ENCODE measurements at places on chromosomes 1 and 21. TPM values are rescaled to one million over a fixed set of nuclear protein-coding genes. Genes with fewer than 3 reads are reported as not detected.

The AIRE gene
- total RNA-seq = 0.25 TPM

The PRRX1 gene
- 8.1 TPM for total RNA-seq

The FCAMR gene
- 1.8 TPM for total RNA-seq

The MROH7 gene
- 5.4 TPM for total RNA-seq

The GDAP2 gene
- 31.8 TPM for total RNA-seq

GRCh38 chr1:163331116-163331515 lies 9.4 kb downstream of the NUF2 start:
- DNase-seq = no peak

DNA sequence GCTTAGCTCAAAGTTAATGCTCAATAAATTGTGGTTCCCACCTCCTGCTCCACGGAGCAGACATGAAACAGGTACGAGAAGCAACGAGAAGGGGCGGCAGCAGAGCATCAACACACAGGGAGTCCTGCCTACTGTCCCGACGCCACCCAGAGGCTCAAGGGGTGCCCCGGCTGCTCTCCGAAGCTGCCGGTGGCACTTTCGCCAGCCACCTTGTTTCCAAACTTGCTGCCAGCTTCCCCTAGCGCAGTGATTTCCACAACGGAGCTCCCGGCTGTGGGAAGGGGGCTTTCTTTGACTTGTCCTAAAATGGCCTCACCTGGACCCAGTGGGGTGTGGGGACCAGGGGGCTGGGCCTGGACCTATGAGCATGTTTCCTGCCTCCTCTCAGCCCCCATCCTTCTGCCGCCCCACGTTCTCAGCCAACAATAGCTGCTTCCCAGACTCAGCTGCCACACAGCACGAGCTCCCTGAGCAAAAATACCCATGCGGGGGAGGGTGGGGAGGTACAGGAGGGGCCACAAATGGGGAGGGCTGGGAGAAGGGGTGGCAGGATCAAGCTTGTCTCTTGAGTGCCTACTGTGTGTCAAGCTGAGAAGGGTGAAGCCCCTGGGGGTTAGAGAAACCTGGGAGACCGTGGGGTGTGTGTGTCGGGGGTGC lies 35.6 kb upstream of the ECE1 start:
- DNase-seq = no peak

- no peak for DNase-seq
Measured at GRCh38 chr1:221067721-221068120, 188.5 kb downstream of the HLX start.

GRCh38 chr1:23217421-23218115 lies at the start of gene HTR1D:
TSS of gene HTR1D (minus strand) at chr1:23217502. CDS start at chr1:23194219, 23,283 bp downstream.
- DNase-seq = peak; percentile 36

DNA sequence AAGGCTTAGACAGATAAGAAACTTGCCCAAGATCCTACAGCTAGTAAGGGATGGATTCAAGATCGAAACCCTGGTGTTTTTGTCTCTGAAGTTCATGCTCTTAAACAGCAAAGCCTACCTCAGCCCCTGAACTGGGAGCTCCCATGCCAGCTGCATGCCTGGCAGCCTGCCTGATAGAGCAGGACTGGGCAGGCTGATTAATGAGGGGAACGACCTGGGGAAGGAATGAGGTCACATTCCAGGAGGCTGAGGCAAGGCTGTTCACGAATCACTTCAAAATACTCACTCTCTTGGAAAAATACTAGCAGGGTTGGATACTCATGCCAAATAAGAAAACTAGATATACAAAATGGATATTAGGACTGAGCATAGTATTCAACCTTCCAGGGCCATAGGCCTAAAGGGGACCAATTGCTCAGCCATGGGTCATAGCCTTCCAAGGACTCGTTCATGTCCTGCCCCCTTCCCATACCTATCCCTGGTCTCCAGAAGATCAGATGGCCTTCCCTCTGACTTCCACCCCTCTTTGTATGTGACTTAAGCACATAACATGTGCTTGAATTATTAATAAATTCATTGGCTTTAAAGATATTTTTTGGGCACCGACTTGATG lies 15.6 kb upstream of the TACSTD2 start:
- peak; percentile 80 for DNase-seq

DNA sequence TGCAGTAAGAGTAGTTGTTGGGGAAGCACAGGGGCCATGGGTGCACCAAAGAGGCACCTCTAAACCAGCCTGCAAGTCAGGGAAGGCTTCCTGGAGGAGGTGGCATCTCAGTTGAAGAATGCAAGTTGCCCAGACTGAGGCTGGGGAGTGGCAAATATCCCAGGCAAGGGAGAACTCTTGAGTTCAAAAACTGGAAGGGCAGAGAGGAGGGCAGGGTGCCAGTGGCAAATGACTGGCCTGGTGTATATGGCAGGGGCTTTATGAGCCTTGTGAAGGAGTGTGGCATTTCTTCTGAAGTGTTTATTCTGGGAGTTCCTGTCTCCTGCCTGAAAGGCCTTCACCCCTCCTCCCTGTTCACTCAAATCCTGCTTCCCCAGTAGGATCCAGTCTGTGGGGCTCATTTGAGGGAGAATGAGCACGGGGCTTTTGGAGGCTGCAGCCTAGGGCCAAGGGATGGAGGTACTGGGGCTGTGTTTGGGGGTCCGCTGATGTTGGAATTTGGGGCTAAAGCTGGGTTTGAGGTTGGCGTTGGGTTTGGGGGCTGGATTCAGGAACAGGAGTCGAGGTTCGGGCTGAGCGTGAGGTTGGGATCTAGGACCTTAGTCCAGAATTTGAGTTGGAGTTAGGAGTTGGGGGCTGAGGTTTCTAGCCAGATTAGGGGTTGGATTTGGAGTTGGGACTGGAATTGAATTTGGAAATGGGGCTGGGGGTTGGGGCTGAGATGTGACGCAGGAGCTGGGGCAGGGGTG lies at the start of gene TMEM125:
Gene TMEM125, plus strand, starts transcription at position 357 of the 749 bp plus-strand sequence. CDS start 2,740 bp downstream, outside the sequence.
- DNase-seq = no peak

DNA sequence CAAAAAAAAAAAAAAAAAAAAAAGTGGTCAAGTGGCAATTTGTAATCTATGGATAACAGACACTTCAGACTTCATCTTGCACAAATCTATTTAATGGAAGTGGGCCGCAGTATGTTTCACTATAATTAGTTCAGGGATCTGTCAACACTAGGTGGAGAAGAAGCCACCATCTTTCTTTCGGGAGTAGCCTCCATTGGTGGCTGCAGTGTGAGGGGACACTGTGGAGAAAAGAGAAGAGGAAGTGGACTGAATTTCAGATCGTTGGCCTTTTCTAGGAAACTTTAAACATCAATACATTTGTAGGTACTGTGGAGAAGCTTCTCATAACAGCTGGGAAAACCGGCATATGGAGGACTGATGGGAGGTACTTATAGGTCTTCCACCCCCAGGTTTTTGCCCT lies 8.0 kb upstream of the ELAPOR1 start:
- DNase-seq = no peak

GRCh38 chr1:6245869-6246496 lies 2.0 kb downstream of the HES3 start:
- DNase-seq = peak; percentile 84

DNA sequence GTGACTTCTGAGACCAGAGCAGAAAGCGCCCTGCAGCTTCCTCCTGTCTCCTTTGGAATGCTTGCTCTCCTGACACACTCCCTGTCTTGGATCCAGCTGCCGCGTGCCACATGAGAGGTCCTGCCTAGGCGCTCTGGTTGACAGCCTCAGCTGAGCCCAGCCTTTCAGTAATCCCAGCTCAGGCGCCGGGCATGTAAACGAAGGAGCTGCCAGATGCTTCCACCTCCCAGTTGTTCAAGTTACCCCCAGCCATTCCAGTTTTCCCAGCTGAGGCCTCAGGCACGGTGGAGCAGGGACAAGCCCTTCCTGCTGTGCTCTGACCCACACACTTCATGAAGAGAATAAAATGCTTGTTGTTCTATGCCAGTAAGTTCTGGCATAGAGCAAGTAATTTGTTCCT lies 14.3 kb upstream of the CD34 start:
- DNase-seq = peak; percentile 80

GRCh38 chr1:997993-998744 lies 1.7 kb downstream of the HES4 start:
- DNase-seq = peak; percentile 77

DNA sequence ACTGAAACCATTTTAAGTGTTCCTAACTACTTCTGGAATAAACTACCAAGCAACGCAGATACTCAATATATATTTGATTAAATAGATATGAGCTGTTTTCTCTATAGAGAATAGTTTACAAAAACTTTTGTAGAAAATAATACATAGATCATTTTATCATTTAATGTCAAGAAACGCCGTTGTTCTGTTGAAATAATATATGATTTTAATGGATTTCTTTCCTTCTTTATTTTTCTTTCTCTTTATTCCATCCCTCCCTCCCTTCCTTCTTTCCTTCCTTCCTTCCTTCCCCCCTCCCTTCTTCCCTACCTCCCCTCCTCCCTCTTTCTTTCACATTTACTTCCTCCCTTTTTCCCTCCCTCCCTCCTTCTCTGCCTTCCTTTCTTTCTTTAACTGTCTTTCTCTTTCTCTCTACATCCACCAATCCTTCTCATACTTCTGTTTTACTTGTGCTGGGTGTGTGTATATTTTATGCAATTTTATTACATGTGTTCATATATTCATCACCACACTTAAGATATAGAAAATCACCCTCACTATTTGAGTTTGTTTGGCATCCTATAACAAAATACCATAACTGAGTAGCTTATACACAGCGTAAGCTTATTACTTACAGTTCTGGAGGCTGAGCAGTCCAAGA lies 230.9 kb upstream of the BRINP3 start:
- DNase-seq = no peak

DNA sequence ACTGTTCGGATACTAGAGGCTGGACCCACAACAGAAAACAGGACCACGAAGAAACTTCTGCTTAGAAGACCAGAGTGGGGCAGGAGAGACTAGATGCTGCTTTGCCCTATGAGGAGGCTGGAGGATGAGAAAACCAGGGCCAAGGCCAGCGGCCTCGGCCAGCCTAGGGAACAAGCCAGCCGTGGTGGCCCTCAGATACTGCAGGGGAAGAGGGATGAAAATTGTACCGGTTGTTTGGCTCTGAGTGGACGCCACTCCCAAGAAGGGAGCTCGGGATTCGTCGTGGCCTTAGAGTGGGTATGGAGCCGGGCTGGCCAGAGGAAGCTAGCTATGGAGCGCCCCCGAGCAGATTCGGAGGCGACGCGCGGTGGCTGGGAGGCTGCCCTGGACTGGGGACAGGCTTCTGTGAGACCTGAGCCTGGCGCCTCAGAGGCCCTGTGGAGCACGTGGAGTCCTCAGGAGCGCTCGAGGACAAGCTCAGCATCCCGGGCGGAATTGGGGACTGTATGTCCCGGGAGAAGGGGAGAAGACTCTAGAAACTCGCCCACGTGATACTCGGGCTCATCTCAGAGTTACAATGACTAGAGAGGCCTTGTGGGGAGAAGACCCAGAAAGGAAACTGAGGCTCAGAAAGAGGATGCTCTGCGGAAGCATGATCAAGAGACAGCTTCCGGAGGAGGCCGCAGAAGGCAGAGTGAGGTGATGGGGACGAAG lies 2.8 kb downstream of the PRRX1 start:
- no peak for DNase-seq

- no peak for DNase-seq
Measured at GRCh38 chr1:154492115-154492514, 9.9 kb upstream of the TDRD10 start.

- DNase-seq = no peak
Measured at GRCh38 chr1:96510391-96510790, 211.2 kb upstream of the PTBP2 start.

GRCh38 chr21:14826630-14827029 lies 238.2 kb downstream of the NRIP1 start:
- no peak for DNase-seq

- no peak for DNase-seq
Measured at GRCh38 chr21:28337315-28337714, 655.4 kb downstream of the LTN1 start.

DNA sequence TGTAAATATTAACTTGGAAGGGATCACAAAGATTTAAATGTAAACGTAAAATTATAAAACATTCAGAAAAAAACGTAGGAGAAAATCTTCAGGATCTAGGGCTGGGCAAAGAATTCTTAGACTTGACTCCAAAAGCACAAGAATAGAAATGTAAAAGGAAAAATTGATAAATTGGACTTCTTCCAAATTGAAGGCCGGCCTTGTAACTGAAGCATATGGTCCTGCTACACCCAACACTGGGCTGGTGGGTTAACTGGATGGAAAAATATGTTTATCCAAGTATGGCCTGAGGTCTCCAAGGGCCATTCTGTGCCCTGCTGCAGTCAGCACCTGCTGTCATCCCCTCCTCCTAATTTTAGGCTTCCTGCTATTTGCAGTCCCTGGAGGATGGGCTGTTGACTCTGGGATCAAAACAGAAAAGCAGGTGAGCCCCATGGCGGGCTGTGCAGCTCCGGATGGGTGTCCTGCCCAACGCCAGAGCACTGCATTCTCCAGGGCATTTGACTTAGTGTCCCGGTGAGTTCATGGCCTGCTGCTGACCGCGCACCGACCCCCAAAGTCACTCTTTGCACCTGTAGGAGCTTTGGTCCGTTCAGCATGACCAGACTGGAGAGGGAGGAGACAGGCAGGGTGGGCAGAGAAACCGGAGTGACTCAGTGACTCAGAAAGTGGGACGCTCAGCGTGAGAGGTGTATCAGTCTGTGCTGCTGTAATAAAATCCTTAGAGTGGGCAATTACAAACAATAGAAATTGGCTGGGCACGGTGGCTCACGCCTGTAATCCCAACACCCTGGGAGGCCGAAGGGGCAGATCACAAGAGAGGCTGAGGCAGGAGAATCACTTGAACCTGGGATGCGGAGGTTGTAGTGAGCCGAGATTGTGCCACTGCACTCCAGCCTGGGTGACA lies 6.1 kb upstream of the AIRE start:
- no peak for DNase-seq
